Fibroblast of skin of left biceps (primary cell): ENCODE measurements at places on chromosomes 3 and 15.

GRCh38 chr15:70063980-70064379 is 33.7 kb downstream of the TLE3 start:
- no peak for DNase-seq

- DNase-seq, result no peak
These were observed 5.2 kb downstream of the MCTP2 start for GRCh38 chr15:94236608-94237007.

- no peak for DNase-seq
These were observed 785.1 kb downstream of the EDEM1 start for GRCh38 chr3:5972586-5972985.

- no peak for DNase-seq
These were observed 78.1 kb downstream of the P3H2 start for GRCh38 chr3:190042558-190042957.

- no peak for DNase-seq
These were observed 420.9 kb downstream of the LPP start for GRCh38 chr3:188574885-188575284.

DNA sequence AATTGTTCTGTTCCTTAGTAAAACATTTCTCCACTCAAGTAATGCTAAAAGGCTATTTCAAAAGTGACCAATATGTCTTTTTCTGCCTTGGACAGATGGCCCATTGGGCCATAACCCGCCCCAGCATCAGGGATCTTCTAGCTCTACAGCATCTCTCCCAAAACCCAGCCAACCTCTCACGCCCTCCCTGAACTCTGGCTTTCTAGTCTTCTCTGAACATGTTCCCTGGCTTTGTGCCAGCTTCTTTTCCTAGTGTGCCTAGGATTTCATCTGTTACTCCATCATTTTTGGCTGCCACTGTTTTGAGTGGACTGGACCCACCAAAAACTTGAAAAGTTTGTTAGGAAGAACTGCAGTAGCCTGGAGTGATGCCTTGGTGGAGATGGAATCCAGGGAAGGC is 30.7 kb downstream of the TRPM1 start:
- DNase-seq, result no peak

DNA sequence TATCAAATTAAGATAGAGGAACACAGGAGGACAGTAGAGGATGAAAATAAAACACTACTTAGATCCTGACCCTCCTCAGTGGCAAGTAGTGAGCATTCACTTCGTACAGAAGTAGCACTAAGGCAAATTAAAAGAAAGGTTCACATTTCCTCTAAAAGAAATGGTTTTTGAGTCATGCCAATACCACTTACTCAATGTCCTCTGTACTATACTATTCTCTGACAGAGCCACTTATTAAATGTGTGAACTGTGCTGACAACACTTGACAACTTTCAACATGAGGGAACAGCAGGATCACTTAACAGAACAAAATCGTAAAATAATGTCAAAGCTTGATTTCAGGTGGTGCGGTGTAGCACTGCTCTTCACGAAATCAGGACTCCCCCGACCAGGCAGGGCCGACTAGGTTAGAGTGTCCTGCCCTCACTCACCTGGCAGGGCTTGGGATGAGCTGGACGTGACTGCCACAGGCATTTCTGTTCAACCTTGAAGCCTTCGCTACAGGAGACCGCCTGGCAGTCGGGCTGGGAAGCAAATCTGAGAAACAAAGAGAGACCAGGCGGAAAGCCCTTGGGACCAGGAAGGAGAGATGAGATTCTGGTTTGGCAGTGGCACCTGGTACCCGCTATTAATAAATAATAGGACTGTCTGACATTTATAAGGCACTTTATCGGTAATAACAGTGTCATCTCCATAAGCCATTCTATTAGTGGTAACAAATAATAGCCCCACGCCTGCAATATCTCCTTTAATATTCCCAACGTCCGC is 611 bp upstream of the SLC27A2 start:
- DNase-seq, result no peak

- no peak for DNase-seq
These were observed 113.2 kb downstream of the EEFSEC start for GRCh38 chr3:128266453-128266852.

- no peak for DNase-seq
These were observed 57.7 kb upstream of the RASGRP1 start for GRCh38 chr15:38622304-38622703.

DNA sequence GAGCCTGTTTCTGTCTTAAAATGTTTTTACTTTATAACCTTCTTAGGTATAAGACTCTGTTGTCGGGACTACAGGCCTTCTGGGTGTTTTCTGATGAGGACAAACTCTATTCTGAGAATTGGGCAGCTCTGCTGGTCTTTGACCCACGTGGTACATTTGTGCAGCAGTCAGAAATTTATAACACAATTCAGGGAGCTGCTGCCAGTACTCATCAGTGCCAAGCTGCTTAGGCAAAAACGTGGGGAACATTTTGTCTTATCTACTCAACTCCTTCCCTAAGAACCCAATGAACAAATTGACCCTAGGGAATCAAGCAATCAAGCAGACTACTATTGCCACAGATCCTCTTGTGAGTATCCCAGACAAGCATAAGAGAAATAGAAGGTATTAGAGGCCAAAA is 180.7 kb upstream of the PDZRN3 start:
- DNase-seq, result no peak

DNA sequence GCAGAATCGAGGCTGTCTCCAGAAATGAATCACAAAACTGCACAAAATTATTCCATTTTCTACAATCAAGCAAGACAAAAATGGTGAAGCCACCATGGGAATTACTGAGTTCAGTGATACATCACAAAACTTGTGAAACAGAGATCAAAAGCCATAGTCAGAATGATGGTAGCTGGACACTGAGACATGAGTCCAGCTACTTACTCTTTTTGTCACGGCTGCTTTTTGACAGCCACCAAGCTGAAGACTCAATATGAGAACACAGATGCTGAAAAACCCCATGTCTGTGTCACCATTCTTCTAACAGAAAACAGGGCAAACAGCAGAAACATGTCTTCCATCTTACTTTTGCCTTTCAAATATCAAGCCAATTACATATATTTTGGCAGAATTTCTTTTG is 237.6 kb downstream of the LPP start:
- DNase-seq, result no peak

DNA sequence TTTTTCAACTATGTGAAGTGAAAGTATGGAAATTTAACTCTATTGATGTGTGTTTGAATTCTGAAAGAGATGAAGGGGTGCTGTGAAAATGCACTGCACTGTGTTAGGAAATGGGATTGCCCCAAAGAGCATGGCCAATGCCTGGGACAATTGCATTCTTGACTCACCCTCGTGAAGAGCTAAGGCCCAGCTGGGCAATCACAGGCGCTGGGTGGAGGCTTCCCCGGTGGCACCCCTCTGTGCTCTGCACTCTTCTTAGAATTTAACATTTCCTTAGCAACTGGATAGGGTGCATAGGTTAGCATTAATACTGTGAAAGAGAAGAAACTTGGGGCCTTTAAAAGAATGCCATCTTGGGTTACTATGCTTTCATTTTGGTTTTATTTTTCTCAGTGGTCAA is 179.9 kb upstream of the GOLIM4 start:
- no peak for DNase-seq

- no peak for DNase-seq
These were observed 72.0 kb downstream of the KCNH8 start for GRCh38 chr3:19220311-19220710.

DNA sequence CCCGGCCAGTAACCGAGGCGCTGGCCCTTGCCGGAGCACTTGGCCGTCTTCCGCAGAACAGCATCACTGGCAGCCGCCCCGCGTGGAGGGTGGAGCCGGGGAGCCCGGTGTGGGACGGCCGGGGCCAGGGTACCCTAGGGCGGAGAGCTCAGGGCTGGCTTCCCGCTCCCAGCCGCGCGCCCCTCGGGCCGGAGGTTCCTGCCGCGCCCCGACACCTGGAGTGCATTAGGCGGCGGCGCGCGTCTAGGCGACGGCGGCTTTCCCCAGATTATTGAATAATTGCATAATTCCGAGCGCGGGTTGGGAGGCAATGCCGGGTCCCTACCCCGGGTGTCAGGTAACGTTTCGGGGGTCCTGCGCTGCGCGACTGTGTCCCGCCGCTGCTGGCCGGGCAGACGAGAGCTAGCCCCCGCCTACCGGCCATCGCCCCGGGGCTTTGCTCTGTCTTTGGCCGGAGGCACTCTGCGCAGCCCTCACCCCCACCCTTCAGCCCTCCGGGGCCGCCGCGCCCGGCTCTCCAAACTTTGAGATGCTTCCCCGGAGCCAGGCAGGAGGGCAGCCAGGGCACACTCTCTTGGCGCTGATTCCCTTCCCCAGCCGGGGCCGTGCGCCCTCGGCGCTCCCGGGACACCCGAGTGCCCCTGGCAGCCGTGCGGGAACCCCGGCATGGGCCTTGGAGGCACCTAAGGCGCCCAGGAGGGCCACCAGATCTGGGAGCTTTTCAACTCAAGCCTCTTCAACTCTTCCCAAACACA is 749 bp downstream of the ITGA11 start:
- DNase-seq, result no peak

- DNase-seq, result no peak
These were observed 46.5 kb upstream of the SACM1L start for GRCh38 chr3:45642731-45643152.

DNA sequence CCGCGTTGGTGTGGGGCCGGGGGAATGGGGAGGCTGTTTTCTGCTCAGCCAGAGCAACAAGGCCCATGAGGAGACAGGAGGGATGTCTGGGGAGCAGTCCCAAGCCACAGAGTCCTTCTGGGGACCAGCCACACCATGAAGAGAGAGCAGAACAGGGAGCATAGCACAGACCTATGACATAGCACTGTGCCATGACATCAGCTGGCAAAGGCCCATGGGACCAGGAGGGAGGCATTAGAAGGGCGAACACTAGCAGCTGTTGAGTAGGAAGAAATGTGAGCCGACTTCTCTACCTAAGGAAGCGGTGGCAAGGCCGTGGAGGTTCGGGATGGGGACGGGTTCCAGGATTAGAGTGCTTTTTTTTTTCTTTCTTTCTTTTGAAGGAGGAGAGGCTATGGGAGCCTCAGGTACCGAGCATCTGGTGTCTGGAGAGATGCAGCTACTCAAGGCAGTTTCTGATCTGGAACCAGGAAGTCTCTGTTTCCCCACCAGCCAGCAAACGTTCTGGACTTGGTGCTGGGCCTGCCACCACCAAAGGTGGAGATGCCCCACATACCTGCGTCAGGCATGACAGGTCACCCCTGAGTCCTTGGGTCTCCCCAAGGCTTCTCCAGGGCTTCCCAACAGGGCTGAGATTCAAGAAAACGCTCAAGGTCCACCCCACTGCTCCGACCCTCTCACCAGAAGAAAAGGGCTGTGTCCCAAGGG is 77.3 kb upstream of the CGNL1 start:
- no peak for DNase-seq

GRCh38 chr3:45462522-45463265 is 74.3 kb downstream of the LARS2 start:
- no peak for DNase-seq

DNA sequence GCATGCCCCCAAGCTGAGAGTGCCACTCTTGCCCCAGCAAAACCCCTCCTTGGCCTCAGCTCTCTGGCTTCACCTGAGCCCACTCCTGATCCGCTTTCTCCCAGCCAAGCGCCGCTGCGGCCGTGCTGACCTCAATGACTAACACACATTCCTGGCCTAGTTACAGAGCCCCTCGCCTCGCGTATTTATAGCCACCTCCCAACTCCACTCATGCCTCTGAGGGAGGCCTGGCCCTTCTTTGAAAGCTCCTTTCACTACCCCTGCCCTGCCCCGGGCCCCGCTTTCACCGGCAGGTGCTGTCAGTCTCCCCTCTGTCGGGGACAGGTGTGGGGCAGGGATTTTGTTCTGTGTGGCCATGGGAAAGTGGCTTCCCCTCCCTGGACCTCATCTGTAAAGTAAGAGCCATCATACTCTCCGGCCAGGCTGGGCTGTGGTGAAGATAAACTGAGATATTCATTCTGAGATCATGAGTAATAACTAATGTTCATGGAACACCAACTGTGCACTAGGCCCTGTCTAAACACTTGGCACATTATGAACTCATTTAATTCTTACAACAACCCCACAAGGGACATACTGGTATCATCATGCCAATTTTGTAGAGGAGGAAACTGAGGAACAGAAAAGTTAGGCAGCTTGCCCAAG is 13.2 kb upstream of the ATP2B2 start:
- no peak for DNase-seq

GRCh38 chr3:122000936-122001605 is 21.0 kb downstream of the ILDR1 start:
- no peak for DNase-seq

GRCh38 chr3:150059241-150059640 is 88.5 kb upstream of the PFN2 start:
- no peak for DNase-seq
